Activated CD4-positive, alpha-beta T cell treated with anti-CD3 and anti-CD28 coated beads, Interleukin-2, amount 10 ng/mL, durations not matched to agents 7 days and 5 days (primary cell): ENCODE measurements at places on chromosomes 2 and 18.

GRCh38 chr2:226743915-226744314 is 55.7 kb downstream of the IRS1 start:
- no peak for DNase-seq

- no peak for DNase-seq
Measured at GRCh38 chr2:196341277-196341841, 170.0 kb upstream of the STK17B start.

- no peak for DNase-seq
Measured at GRCh38 chr18:32802591-32803451, 30.0 kb upstream of the KLHL14 start.

- no peak for DNase-seq
Measured at GRCh38 chr2:98739020-98739419, 8.1 kb upstream of the MGAT4A start.

DNA sequence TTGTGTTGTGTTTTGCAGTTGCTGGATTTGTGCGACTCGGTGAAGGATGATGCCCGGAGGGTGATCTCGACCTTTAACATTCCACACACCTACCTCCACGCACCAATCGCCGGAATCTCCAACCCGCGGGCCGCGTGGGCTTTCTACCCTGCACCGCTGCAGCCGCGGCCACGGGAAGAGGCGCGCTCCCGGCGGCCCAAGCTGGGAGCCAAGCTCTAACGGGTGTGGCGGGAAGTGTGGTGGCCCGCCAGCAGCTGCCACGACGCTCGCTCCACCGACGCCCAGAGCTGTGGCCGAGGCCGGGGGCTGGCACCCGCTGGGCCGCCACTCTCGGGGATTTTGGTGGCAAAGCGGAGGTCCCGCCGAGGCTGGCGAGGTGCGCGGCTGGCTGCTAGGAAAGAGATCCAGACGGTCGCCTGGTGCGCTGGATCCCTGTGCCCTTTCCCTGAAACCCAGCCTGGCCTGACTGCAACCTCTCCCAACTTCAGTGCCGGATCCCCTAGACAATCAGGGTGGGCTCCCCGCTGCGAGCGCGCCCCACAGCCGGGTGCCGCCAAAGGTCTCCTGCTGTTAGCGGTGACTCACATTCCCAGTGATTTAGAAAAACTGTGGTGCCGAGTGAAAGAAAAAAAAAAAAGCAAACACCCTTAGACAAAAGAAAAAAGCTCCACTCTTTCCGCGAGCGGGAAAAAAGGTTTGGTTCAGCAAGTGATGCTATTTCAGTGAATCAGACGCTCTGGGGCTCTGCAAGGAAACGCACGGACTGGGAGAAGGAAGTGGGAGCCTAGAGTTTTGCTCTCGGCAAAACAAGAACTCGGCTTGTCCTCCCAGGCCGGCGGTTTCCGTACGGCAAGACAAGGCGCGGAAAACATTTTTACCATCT is 2.9 kb upstream of the BCL2L11 start:
- peak; percentile 19 for DNase-seq
